ENCODE measurements at places on chromosomes 3 and 15.

DNA sequence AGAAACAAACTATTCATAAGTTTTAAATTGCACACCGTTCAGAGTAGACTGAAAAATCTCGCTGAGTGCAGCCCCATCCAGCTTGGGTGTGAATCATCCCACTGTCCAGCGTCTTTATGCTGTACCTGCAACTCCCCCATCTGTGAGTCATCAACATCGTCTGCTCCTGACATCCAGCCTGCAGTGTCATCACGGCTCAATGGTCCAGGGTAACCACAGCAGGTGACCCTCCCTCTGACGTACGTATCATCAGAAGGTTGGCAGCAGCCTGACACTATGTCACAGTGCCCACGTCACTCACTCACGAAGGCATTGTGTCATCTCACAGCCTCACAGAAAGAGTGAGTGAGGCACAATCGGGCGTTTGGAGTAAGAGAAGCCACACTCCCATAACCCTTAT is 65.2 kb downstream of the TPRA1 start:
- no peak for DNase-seq

GRCh38 chr3:30042274-30042859 is 564.0 kb upstream of the TGFBR2 start:
- DNase-seq, result peak; percentile 69

DNA sequence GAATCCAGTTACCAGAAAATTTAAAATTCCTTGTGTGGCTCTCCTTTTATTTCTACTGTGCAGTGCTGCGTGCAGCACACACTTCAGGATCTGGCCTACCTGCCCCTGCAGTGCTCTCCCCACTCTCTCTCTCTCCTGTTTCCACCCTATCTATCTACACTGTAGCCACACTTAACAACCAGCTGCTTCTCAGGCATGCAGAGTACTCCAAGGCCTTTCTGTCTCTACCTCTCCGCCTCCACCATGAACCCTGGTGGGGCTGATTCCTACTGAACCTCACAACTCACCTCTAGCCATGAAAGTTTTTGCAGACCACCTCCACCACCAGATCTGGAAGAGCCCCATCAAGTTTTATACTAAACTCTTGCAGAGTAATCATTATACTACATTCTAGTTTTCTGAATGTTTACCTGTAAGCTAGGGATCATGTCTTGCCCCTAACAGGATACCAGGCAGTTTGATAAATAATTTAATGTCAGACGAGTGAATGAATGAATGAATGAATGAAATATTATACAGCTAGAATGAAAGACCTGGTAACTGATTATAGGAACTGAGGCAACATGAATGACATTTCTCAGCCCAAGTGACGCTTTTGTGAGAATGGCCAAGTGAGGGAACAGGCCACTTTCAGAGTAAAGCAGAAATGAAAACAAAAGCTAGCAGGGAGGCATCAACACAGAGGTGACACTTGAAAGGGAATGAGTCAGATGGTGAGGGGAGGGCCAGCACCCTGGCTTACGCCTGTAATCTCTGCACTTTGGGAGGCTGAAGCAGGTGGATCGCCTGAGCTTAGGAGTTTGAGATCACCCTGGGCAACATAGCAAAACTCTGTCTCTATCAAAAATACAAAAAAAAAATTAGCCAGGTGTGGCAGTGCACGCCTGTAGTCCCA is 363.5 kb downstream of the FOXP1 start:
- DNase-seq, result no peak

- DNase-seq, result no peak
Measured at GRCh38 chr3:140943781-140944552, 2.3 kb downstream of the SLC25A36 start.

DNA sequence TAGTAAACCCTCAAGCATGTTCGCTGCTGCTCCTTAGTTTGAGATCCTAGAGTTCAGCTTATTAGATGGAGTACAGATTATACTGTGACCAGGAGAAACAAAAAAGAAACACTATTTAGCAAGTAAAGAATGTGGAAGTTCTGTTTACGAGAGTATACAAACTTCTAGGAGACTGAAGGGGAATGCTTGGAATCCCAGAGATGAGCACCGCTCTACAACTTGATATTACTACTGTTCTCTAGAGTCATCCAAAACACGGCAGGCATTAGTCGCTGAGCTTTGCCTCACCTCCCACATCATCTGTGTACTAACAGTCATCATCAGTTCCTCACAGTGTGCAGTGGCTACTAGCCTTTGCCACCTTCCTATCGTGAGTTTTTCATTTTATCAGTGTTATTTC is 121.4 kb upstream of the CHRM5 start:
- DNase-seq, result no peak

GRCh38 chr3:143605233-143605950 is 242.9 kb downstream of the SLC9A9 start:
- DNase-seq, result no peak

DNA sequence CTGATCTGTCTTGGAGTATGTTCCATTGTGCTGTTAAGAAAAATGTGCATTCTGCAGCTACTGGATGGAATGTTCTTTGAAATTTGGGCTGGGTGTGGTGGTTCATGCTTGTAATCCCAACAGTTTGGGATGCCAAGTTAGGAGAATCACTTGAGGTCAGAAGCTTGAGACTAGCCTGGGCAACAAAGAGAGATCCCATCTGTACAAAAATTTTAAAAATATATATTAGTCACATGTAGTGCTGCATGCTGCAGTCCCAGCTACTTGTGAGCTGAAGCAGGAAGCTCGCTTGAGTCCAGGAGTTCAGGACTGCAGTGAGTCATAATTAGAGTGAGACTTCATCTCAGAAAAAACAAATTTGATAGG is 62.8 kb upstream of the PLSCR4 start:
- DNase-seq, result no peak

GRCh38 chr3:141126661-141127343 is 75.7 kb downstream of the SPSB4 start:
- no peak for DNase-seq

DNA sequence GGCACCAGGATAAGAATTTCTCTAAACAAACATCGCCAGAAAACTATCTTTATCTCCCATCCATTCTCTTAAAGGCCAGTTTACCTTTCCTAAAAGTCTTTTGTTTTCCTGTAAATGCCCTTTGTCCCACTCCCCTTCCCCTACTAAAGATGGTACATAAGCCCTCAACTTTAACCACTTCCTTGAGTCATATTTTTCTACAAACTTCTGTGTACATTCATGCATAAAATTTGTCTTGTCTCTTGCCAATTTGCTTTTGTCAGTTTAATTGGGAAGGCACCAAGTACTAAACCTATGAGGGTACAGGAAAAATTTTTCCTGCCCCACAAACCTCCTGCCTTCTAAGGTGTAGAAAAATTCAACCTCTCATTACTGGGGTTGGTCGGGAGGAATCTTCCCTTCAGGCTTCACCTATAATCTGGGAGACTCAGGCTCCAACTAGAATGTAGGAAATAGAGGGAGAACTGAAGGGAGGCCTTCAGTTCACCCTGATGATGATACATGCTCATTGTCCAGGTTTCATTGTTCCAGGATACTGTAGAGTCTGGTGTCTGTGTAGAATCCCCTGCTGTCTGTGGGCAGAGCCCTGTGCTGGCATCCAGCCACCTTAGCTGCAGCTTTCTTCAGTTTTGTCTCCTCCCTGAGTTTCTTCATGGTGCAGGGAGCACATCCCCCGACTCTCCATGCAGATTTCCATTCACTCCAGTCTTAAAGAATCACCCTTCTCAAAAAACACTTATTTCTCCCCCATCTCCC is 53.2 kb downstream of the CD200R1L start:
- DNase-seq, result peak; percentile 49

DNA sequence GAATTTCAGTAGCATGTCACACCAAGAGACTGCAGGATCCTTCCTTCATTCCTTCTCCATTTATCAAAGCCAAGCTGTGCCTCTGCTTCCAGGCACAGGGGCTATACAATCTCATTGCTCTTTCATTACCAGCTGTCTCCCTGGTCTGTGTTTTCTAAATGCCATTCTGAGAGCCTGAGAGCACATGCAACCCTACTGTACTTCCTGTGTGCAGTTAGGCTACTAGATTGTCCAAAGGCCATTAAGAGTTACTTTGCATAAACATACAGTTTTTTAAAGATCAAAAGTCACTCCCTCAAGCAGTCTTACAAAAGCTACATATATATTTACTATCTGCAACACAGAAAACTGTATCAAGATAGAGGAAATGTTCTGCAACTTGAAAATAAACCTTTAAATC is 110.1 kb downstream of the CFAP44 start:
- DNase-seq, result no peak

- no peak for DNase-seq
Measured at GRCh38 chr3:51706788-51707731, at the start of gene GRM2. Gene GRM2 (plus strand): TSS chr3:51707068. CDS start chr3:51708984, 1,916 bp downstream.

GRCh38 chr3:65597952-65598413 is 440.7 kb downstream of the MAGI1 start:
- no peak for DNase-seq

DNA sequence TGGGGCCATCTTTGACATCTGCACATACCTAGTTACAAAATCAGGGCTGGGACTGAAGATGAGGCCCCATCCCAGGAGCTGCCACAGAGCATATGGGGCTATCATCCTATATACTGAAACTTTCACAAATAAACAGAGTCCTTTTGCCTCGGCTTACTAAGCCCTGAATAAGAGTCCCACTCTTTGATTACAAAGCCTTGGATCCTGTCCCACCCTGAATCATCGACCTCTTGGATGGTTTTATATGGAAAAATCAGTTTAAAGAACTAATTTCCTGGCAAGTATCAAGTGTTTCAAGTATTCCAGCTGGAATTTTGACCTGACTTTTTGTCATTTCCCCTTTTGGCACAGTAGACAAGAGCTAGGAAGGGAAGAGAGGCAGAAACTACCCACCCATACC is 331.3 kb upstream of the FRG2C start:
- no peak for DNase-seq

- DNase-seq, result no peak
Measured at GRCh38 chr3:58288011-58288728, 17.9 kb upstream of the RPP14 start.

DNA sequence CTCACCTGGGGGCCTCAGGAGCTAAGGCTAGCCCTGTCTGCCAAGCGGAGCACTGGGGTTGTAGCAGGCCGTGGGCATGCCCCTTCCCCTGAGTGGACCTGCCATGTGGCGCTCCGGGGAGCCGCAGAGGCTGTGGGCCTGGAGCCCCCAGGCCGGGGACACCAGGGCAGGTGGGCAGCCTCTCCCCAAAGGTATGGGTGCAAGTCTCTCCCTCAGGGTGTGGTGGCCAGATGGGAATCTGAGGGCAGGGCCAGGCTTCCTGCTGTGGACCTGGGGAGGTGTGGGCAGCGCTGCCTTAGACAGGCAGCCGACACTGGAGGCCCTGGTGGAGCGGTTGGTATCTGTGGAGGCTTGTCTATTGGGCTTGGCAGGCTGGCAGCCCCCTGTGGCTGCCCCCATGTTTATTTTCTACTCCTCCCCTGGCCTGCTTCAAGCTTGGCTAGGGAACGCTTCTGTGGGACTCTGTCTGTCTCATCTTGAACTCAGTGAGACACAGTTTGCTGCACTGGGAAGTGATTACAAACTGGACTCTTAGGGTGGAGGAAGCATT is 5.9 kb downstream of the ACVR2B start:
- no peak for DNase-seq

DNA sequence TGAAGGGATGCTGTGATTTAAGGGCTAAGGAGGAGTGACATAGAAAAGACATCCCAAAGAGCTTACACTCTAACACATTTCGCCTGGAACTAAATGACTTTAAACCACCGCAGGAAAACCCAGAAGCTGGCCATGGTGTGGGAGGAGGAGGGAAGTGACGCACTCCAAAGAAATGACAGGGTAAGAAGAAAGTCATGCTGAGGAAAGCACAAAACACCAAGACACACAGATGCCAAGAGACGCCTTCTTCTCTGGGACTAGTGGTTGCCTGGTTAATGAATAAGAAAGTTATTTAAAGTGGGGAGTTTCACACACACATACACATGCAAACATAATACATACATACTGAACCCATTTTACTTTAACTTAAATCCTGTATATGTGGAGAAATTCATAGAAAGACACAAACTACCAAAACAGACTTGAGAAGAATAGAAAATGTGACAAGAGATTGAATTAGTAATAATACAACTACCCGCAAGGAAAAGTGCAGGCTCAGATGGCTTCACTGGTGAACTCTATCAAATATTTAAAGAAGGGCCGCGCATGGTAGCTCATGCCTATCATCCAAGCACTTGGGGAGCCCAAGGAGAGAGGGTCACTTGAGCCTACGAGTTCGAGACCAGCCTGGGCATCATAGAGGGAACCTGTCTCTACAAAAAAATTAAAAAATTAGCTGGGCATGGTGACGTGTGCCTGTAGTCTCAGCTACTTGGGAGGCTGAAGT is 125.5 kb downstream of the NSMCE3 start:
- DNase-seq, result no peak

DNA sequence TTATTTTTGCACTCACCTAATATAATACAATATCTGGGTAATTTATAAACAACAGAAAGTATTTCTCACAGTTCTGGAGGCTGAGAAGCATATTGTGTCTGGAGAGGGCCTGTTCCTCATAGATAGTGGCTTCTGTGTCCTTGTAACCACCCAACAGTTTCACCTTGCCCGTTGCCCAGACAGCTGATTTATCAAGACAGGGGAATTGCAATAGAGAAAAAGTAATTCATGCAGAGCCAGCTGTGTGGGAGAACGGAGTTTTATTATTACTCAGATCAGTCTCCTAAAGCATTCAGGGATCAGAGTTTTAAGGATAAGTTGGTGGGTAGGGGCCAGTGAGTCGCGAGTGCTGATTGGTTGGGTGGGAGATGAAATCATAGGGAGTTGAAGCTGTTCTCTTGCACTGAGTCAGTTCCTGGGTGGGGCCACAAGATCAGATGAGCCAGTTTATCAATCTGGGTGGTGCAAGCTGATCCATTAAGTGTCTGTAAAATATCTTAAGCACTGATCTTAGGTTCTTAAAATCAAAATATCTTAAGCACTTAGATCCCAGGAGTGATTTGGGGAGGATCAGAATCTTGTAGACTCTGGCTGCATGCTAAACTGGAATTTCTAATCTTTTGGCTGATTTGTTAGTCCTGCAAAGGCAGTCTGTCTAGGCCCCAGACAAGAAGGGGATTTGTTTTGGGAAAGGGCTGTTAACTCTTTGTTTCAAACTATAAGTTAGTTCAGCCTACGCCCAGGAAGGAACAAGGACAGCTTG is 33.9 kb upstream of the C15orf39 start:
- no peak for DNase-seq

- no peak for DNase-seq
Measured at GRCh38 chr3:136931606-136932005, 26.2 kb upstream of the IL20RB start.

Data from KBM-7 (cell line).